ENCODE measurements at places on chromosomes 2 and 18. TPM values are rescaled to one million over a fixed set of nuclear protein-coding genes. Genes with fewer than 3 reads are reported as not detected.

Gene PCARE
- total RNA-seq: not detected

Gene LIPT1
- 9.8 TPM for total RNA-seq

Gene PAIP2B
- total RNA-seq: 9.0 TPM

Gene FSHR
- not detected for total RNA-seq

Gene KIAA2012
- total RNA-seq: not detected

Gene PPP1R1C
- total RNA-seq: 4.2 TPM

Gene IL1R2
- 9.8 TPM for total RNA-seq
